Gastroesophageal sphincter (tissue), 4 donors: ENCODE measurements at places on chromosomes 5 and 9. TPM values are rescaled to one million over a fixed set of nuclear protein-coding genes. Genes with fewer than 3 reads are reported as not detected.

Gene BTNL8
- total RNA-seq: not detected

Gene PDLIM4
- 200 TPM for total RNA-seq

Gene CXCL14
- total RNA-seq: 0.15 TPM

Gene RETREG1
- 21.3 TPM for total RNA-seq

Gene SPAAR
- 3.5 TPM for total RNA-seq

Gene C5orf52
- total RNA-seq: not detected
